ENCODE measurements at places on chromosomes 5 and 9.

DNA sequence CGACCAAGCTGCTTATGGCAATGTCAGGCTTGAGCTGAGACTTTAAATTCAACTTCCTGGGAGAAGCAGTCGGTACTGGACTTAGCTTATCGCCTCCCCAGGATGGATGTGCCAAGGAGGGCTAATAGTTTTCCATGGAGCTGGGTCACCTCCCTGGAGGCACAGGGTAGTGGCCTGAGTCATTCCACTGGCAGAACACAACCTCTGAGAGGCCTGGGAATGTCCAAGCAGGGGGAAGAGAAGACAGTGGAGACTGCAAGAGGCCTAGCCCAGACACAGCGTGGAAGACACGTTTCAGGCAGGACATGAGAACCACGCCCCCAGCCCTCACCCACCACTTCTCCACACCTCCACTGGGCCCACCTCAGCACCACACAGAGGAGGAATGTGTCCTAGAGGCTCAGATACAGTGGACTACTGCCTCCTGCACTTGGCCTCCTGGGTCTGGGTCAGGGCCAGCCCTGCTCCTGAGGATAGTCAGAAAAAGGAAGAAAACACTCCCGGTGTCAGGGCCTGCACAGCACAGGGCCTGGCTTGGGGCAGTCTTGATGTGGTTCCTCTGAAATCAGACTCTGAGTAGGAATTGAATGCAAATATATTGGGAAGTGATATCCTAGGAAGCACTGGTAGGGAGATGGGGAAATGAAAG is 171.8 kb downstream of the FSTL4 start:
- H3K4me1 ChIP-seq: peaks cover 4% of the 10 kb centered on the region
- no peaks in the 10 kb centered on the region for H3K27me3 ChIP-seq
- H3K36me3 ChIP-seq: no peaks in the 10 kb centered on the region
- DNase-seq: no peak

- no peaks in the 10 kb centered on the region for H3K4me1 ChIP-seq
- no peak overlapping the region for H3K4me3 ChIP-seq
- H3K27ac ChIP-seq: no peak overlapping the region
- DNase-seq: no peak
Measured at GRCh38 chr9:110327716-110328115, 9.9 kb downstream of the TXNDC8 start.

- peak overlapping the region; percentile 76 for H3K27ac ChIP-seq
- H3K36me3 ChIP-seq: peaks cover 14% of the 10 kb centered on the region
- H3K4me1 ChIP-seq: peaks cover 33% of the 10 kb centered on the region
- H3K4me3 ChIP-seq: peak overlapping the region; percentile 88
- peak; percentile 71 for DNase-seq
Measured at GRCh38 chr9:98795970-98796363, 388 bp downstream of the ANKS6 start.

DNA sequence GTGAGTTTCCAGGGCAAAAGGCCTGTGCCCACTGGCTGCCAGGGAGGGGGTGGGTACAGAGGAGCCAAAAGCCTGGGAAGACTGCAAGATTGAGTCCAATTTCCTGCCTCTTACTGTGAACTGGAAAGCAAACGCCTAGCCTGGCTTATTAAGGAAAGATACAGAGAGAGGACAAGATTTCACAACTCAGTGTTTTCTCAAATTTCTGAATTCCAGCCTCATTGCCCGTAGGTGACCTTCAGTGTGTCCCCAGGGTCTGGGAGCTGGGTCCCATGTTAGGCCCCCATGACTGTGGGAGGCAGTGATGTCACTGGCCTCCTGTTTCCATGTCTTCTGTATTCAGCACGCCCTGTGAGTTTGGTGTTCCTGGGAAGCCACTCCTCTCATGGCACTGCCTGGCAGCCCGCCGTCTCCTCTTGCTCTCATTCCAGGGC is 60.6 kb upstream of the PTPN3 start:
- H3K27me3 ChIP-seq: peaks cover 4% of the 10 kb centered on the region
- H3K36me3 ChIP-seq: no peaks in the 10 kb centered on the region
- H3K4me3 ChIP-seq: no peak overlapping the region
- no peak for DNase-seq
- H3K4me1 ChIP-seq: peaks cover 7% of the 10 kb centered on the region

DNA sequence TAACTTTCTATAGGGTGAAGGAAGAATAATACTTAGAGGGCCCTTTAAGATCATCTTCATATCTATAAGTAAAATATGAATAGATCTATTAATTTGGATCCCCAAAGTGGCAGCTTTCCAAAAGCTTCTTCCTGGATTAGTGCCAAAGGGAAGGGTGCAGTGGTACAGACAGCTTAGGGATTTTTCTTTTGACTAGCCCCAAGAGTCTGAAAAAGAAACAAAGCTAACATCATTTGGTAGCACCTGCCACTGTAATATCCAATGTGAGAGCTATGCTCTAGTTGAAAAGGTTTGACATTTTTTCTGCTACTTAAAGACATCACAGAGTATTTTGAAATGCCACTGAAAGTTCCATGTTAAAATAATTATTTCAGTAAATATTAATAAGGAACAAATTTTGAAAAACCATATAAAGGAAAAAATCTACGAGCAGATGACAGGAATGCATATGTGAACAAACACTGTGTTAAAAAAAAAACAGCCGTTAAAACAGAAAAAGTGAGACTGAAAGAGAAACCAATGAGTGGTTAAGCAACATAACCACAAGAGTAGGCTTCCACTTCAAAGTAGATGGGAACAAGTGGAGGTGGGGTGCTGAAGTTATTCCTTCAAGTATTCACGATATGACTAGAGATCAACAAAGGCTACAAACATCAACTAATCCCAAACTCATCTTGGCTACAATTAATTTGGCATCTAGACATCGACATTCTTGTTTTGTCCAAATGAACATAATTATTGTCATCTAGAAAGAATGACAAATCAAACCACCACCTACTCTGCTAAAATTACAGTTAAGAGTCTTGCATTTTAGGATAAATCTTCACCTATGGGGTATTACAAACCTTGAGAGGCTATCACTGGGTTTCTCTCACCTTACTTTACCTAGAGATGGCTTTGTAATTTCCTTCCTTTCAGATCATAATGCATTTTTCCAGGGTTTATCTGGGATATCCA is 137.5 kb downstream of the CPLANE1 start:
- DNase-seq: no peak
- H3K4me3 ChIP-seq: no peak overlapping the region
- no peaks in the 10 kb centered on the region for H3K4me1 ChIP-seq

DNA sequence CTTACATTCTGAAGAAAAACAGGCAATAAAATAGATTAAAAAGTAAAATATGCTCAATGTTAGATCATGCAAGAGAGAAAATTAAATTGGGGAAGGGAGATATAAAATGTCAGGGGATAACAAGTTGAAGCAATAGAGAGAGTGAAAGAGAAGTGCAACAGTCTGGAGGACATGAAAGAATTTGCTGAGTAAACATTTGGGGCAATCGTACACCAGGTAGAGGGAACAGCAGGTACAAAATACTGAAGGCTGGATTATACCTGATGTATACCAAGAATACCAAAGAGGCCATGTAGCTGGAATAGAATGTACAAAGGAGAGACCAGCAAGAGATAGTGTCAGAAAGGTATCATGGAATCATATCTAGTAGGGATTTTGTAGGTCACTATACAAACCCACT is 300.8 kb downstream of the DNAH5 start:
- no peak for DNase-seq
- no peak overlapping the region for H3K4me3 ChIP-seq
- no peaks in the 10 kb centered on the region for H3K4me1 ChIP-seq
- no peaks in the 10 kb centered on the region for H3K27me3 ChIP-seq

GRCh38 chr9:136584934-136585333 is 39.1 kb upstream of the NOTCH1 start:
- peaks cover 17% of the 10 kb centered on the region for H3K4me1 ChIP-seq
- no peak overlapping the region for H3K4me3 ChIP-seq
- DNase-seq: no peak
- H3K27ac ChIP-seq: no peak overlapping the region
- H3K27me3 ChIP-seq: no peaks in the 10 kb centered on the region

DNA sequence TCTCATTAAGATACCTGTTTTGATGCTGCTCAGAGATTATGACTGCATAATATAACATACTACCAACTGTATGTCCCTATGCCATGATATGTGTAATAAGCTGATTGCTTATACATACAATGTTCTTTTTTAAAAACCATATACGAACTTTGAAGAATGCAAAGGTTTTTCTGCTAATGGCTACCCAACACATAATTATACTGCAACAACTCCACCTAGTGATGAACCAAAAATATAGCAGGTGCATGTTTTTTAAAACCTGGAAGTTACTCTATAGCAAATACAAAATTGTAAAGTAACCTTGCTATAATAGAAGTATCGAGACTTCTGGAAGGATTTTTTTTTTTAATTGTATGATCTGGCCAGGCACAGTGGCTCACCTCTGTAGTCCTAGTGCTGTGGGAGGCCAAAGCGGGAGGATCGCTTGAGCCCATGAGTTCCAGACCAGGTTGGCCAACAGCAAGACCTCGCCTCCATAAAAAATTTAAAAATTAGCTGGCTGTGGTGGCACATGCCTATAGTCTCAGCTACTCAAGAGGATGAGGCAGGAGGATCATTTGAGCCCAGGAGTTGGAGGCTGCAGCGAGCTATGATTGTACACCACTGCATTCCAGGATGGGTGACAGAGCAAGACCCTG is 49.1 kb downstream of the HOMER1 start:
- H3K27me3 ChIP-seq: no peaks in the 10 kb centered on the region
- DNase-seq: no peak
- no peak overlapping the region for H3K27ac ChIP-seq
- H3K36me3 ChIP-seq: no peaks in the 10 kb centered on the region

GRCh38 chr9:126883636-126884035 is 23.2 kb downstream of the ZBTB34 start:
- peaks cover 16% of the 10 kb centered on the region for H3K36me3 ChIP-seq
- H3K4me3 ChIP-seq: no peak overlapping the region
- DNase-seq: no peak
- peaks cover 13% of the 10 kb centered on the region for H3K4me1 ChIP-seq
- no peaks in the 10 kb centered on the region for H3K27me3 ChIP-seq

DNA sequence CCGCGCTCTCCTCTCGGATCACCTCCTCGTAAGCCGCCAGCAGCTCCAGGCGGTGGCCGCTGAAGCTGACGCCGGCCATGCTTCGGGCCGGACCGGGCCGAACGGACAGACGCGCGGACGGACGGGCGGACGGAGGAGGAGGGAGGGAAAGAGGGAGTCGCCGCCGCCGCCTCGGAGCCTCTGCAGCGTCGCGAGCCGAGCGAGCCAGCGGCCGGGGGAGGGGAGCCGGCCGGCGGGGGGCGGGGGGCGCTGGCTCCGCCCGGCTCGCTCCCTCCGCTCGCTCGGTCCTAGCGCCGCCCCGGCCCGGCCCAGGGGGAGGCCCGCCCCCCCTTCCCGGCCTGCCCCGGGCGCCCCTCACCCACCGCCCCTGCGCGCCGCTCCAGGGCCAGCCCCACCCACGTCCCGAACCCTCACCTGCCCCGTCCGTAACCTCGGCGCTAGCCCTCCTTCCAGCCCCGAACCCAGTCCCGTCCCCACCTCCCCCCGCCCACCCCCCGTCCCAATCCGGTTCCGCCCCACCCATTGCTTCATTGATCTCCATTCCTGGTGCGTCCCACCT is at the start of gene DBN1:
TSS of gene DBN1 (minus strand) at position 192 of the 559 bp plus-strand sequence. CDS start at position 79, 113 bp downstream.
- H3K4me3 ChIP-seq: peak within 1 kb of the TSS; percentile 87
- no peak for DNase-seq
- peaks cover 27% of the 10 kb centered on the region for H3K4me1 ChIP-seq
- peaks cover 4% of the 10 kb centered on the region for H3K36me3 ChIP-seq

- H3K27me3 ChIP-seq: no peaks in the 10 kb centered on the region
- H3K4me1 ChIP-seq: peaks cover 15% of the 10 kb centered on the region
- no peak overlapping the region for H3K27ac ChIP-seq
- no peak overlapping the region for H3K4me3 ChIP-seq
- no peaks in the 10 kb centered on the region for H3K36me3 ChIP-seq
- no peak for DNase-seq
Measured at GRCh38 chr5:144472221-144472620, 301.5 kb downstream of the KCTD16 start.

- no peak for DNase-seq
- H3K4me1 ChIP-seq: peaks cover 14% of the 10 kb centered on the region
- no peaks in the 10 kb centered on the region for H3K27me3 ChIP-seq
- peaks cover 44% of the 10 kb centered on the region for H3K36me3 ChIP-seq
- no peak overlapping the region for H3K4me3 ChIP-seq
- peak overlapping the region; percentile 21 for H3K27ac ChIP-seq
Measured at GRCh38 chr9:120434532-120434931, 145.4 kb downstream of the CDK5RAP2 start.

DNA sequence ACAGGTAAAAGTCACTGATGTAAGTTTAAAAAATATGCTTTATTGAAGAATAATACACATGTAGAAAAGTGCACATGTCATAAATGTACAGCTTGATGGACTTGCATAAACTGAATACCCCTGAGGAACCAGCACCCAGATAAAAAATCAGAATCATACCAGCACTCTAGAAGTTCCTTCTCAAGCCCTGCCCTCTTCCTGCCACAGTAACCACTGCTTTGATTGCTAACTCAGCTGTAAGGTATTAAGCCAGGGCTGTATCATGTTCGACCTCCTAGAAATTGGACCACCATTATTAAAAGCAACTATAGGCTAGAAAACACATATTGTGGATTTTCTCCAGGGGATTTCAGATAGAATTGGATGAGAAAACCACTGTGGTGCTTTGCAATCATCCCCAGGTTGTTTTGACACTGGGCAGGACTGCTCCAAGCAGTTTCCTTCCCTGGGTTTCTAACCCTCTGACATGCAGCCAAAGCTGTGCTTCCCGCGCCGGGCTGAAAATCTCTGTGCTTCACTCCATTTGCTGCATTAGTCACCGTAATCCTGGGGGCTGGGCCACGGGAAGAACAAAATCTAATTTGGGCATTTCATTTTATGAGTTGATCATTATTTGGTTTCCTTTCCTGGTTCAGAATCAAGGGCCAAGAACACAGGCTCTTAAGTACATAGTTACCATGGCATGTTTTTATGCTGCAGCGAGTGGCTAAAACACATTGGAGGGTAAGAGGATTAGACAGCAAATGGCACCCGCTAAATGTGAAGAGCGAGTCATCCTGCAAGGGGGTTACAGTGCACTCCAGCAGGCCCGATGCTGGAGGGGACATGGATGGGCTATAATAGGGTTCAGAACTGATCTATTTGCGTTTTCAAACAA is 139.4 kb upstream of the IL12B start:
- H3K4me3 ChIP-seq: no peak overlapping the region
- H3K27me3 ChIP-seq: no peaks in the 10 kb centered on the region
- no peaks in the 10 kb centered on the region for H3K4me1 ChIP-seq
- no peaks in the 10 kb centered on the region for H3K36me3 ChIP-seq
- no peak for DNase-seq
